ENCODE measurements at places on chromosomes 7 and 10. TPM values are rescaled to one million over a fixed set of nuclear protein-coding genes. Genes with fewer than 3 reads are reported as not detected.

GRCh38 chr10:7533657-7534479 lies 123.0 kb upstream of the SFMBT2 start:
- no peaks in the 10 kb centered on the region for H3K4me1 ChIP-seq
- H3K27ac ChIP-seq, result no peak overlapping the region
- H3K27me3 ChIP-seq, result no peaks in the 10 kb centered on the region
- no peak overlapping the region for H3K4me3 ChIP-seq
- no peaks in the 10 kb centered on the region for H3K36me3 ChIP-seq

The STEAP2 gene
- total RNA-seq, result 10.4 TPM

DNA sequence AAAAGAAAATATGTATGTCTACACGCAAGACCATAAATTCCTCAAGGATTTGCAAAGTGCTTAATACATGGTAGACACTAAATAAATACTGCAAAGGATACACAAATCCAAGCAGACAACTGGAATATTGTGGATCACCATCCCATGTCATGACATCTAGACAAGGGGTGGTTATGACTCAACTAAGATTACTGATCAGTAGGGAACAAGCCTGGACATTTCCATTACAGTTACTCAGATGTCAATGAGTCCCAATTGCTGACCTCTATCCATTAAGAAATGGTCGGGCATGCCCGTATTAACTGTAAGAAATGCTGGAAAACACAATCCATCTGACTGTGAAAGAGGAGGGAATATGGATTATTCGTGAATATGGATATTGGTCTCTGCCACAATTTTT lies 27.6 kb upstream of the RUFY2 start:
- H3K27me3 ChIP-seq, result no peaks in the 10 kb centered on the region
- no peak overlapping the region for H3K27ac ChIP-seq
- DNase-seq, result no peak
- H3K36me3 ChIP-seq, result peaks cover 15% of the 10 kb centered on the region

The PRLHR gene
- not detected for total RNA-seq

DNA sequence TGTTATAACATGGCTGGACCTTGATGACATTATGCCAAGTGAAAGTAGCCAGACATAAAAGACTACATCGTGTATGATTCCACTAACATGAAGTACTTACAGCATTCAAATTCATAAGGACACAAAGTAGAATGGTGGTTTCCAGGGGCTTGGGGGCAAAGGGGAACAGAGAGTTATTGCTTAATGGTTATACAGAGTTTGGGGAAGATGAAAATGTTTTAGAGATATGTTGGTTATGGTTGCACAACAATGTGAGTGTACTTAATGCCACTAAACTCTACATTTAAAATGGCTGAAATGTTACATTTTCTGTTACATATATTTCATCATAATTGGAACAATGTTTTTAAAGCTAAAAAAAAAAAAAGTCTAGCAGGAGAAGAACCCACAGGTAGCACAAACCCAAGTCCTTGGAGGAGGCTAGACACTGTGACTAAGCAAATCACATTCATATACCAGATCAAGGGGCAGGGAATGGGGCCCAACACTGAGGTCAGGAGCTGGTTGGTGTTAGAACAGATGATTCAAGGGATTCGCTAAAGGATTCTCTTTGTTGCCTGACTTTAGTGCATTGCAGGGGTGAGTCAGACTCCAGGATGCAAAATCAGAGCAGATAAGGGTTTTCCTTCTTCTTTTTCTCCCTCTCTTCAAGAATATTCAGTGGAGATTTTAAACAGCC lies 25.1 kb upstream of the AOAH start:
- H3K4me3 ChIP-seq, result no peak overlapping the region
- DNase-seq, result no peak
- no peaks in the 10 kb centered on the region for H3K27me3 ChIP-seq
- no peak overlapping the region for H3K27ac ChIP-seq

- no peak overlapping the region for H3K4me3 ChIP-seq
- DNase-seq, result peak; percentile 69
- no peaks in the 10 kb centered on the region for H3K4me1 ChIP-seq
- H3K27ac ChIP-seq, result peak overlapping the region; percentile 94
- H3K36me3 ChIP-seq, result no peaks in the 10 kb centered on the region
Measured at GRCh38 chr10:35191523-35191922, 64.9 kb downstream of the CREM start.

GRCh38 chr10:110326351-110327032 lies 21.8 kb upstream of the SMNDC1 start:
- no peaks in the 10 kb centered on the region for H3K4me1 ChIP-seq
- no peaks in the 10 kb centered on the region for H3K36me3 ChIP-seq
- no peak for DNase-seq
- H3K4me3 ChIP-seq, result no peak overlapping the region

DNA sequence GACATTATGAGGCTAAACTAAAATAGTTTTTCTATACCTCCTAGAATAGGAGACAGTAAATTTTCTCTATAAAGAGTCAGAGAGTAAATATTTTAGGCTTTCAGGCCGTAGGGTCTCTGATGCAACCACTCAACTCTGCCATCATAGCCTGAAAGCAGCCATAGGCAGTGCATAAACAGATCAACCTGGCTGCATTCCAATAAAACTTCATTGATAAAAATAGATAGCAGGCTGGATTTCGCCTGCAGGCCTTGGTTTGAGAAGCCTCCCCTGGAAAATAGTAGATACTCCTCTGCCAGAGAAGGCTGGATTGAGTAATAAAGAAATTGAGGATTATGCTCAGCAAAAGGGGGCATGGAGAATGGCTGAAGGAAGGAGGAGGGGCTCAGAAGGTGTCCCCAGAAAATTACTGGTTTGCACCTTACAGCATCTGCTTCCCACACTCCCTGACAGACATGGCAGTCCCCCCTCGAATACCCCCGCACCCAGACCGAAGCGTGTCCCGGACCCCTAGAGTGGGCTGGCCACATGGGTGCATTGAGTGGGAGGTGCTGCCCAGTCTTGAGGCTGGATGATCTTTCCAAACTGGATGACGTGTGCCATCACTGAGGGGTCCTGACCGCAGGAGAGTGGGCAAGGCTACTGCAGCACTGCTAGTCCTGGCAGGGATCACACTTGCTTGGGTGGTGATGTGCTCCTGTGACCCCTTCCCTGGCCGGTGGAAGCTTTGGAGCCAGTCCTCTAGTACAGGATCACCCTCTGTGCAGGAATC lies 126.6 kb downstream of the PTPN20 start:
- DNase-seq, result no peak
- no peak overlapping the region for H3K27ac ChIP-seq
- H3K4me3 ChIP-seq, result no peak overlapping the region
- H3K36me3 ChIP-seq, result no peaks in the 10 kb centered on the region
- no peaks in the 10 kb centered on the region for H3K27me3 ChIP-seq

- no peaks in the 10 kb centered on the region for H3K4me1 ChIP-seq
- H3K27me3 ChIP-seq, result peaks cover 5% of the 10 kb centered on the region
- DNase-seq, result peak; percentile 28
Measured at GRCh38 chr10:86536294-86536861, 14.8 kb upstream of the WAPL start.

The HGF gene
- 5.4 TPM for total RNA-seq

- H3K36me3 ChIP-seq, result no peaks in the 10 kb centered on the region
- H3K4me1 ChIP-seq, result peaks cover 2% of the 10 kb centered on the region
- H3K27me3 ChIP-seq, result no peaks in the 10 kb centered on the region
- H3K4me3 ChIP-seq, result peak overlapping the region; percentile 73
- H3K27ac ChIP-seq, result peak overlapping the region; percentile 90
- peak; percentile 88 for DNase-seq
Measured at GRCh38 chr10:86671985-86672710, 3.8 kb downstream of the LDB3 start.

GRCh38 chr10:79130846-79131245 lies 62.1 kb downstream of the ZMIZ1 start:
- peak overlapping the region; percentile 93 for H3K27ac ChIP-seq
- peaks cover 98% of the 10 kb centered on the region for H3K4me1 ChIP-seq
- DNase-seq, result no peak
- no peak overlapping the region for H3K4me3 ChIP-seq

- DNase-seq, result no peak
- no peaks in the 10 kb centered on the region for H3K4me1 ChIP-seq
- H3K36me3 ChIP-seq, result no peaks in the 10 kb centered on the region
Measured at GRCh38 chr7:76424413-76425111, at the start of gene ZP3. ZP3 (plus strand) TSS chr7:76424950; CDS start chr7:76424965, 15 bp downstream.

DNA sequence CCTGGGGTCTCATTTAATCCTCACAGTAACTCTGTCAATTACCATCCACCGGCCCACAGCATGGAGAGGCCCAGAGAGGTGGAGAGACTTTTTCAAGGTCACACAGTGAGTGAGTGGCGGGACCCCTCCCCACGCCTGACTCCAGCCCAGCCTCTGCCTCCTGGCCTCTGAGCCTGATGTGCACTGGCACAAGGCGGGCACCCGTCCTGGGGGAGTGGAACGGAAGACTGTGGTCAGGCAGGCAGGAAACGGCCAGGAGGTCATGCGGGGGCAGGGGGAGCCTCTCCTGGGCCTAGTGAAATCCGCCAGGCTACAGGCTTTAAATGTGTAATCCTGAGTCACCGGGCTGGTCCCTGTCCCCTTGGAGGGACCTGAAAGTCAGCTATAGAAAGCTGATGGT lies 32.2 kb downstream of the ZCCHC24 start:
- H3K36me3 ChIP-seq, result peaks cover 12% of the 10 kb centered on the region
- no peak for DNase-seq
- peak overlapping the region; percentile 10 for H3K27ac ChIP-seq

GRCh38 chr7:1994931-1995330 lies 237.8 kb downstream of the MAD1L1 start:
- no peak overlapping the region for H3K4me3 ChIP-seq
- no peak for DNase-seq
- no peaks in the 10 kb centered on the region for H3K36me3 ChIP-seq
- H3K27ac ChIP-seq, result no peak overlapping the region
- H3K27me3 ChIP-seq, result no peaks in the 10 kb centered on the region
- H3K4me1 ChIP-seq, result peaks cover 13% of the 10 kb centered on the region

The NOBOX gene
- not detected for total RNA-seq

- H3K36me3 ChIP-seq, result no peaks in the 10 kb centered on the region
- no peak overlapping the region for H3K27ac ChIP-seq
- no peaks in the 10 kb centered on the region for H3K4me1 ChIP-seq
- no peak for DNase-seq
- no peaks in the 10 kb centered on the region for H3K27me3 ChIP-seq
- H3K4me3 ChIP-seq, result no peak overlapping the region
Measured at GRCh38 chr7:108308903-108309302, 147.3 kb downstream of the NRCAM start.

DNA sequence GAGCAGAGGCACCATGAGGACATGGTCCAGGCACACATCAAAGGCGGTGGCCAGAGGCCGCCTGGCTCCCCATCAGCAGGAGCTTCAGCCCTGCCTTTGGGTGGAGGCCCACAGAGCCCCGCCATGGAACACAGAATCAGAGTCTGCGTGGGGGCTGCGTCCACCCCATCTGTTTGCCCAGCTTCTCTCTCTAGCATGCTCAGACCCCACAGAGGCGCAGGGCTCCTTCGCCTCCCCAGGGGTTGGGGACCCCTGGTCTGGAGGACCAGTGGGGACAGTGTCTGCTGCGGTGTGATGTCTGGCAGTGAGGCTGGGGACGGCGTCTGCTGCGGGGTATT lies 321.9 kb downstream of the PTPRN2 start:
- no peak for DNase-seq
- H3K4me1 ChIP-seq, result no peaks in the 10 kb centered on the region
- no peaks in the 10 kb centered on the region for H3K27me3 ChIP-seq
- H3K36me3 ChIP-seq, result no peaks in the 10 kb centered on the region
- no peak overlapping the region for H3K27ac ChIP-seq

DNA sequence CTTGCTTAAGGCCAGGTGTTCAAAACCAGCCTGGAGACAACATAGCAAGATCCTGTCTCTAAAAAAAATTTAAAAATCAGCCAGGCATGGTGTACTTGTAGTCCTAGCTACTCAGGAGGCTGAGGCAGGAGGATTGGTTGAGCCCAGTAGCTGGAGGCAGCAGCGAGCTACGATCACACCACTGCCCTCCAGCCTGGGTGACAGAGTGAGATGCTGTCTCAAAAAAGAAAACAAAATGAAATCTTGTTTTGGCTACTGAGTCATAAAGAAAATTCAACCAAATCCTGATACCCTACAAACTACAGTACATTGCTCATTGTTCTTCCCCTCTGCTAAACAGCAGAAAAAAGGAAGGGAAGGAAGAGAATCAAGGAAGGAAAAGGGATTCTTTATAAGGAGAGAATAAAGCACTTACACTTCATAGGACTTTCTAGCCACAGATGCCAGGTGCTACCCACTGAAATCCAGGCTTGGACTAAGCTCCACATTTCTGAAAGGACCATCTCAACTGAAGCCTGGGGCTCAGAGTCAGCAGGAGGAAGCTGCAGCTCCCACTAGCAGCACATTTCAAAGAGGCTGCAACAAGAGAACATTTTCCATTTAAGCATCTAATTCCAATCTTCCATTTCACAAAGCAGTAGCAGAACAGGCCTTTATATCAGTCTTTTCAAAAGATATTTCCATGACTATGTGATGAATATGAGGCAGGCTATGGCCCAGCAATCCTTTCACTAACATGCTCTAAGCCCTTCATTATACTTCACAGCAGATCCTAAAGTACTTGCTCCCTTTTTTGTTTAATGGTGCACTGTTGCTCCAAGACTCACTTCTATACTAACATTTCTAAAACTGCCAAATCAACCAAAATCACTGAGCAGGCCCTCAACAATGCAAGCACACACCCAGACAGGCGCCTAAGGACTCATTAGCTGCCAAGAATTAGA lies 13.5 kb downstream of the TNPO3 start:
- no peak overlapping the region for H3K4me3 ChIP-seq
- no peak overlapping the region for H3K27ac ChIP-seq
- no peaks in the 10 kb centered on the region for H3K36me3 ChIP-seq
- H3K4me1 ChIP-seq, result no peaks in the 10 kb centered on the region

- no peak overlapping the region for H3K4me3 ChIP-seq
- DNase-seq, result no peak
- no peaks in the 10 kb centered on the region for H3K36me3 ChIP-seq
- H3K27me3 ChIP-seq, result no peaks in the 10 kb centered on the region
- no peak overlapping the region for H3K27ac ChIP-seq
Measured at GRCh38 chr7:64603271-64603670, 40.4 kb upstream of the ZNF680 start.

DNA sequence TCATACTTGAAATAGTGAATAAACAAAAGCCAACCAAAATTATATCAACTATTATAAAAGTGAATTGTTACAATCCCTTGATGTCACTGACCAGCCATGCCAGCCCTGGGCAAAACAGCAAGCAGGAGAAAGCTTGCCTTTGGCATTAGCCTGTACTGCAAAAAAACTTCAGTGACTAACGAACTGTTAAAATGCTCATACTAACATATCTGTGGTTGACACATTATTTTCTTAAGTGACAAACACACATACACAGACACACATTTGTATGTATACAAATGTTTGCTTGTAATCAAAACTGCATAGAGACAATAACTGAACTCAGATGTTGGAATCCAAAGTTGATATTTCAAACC lies 29.5 kb downstream of the CHCHD3 start:
- no peak for DNase-seq
- no peak overlapping the region for H3K4me3 ChIP-seq
- H3K36me3 ChIP-seq, result no peaks in the 10 kb centered on the region
- peaks cover 54% of the 10 kb centered on the region for H3K4me1 ChIP-seq

GRCh38 chr7:95929710-95930280 lies 157.4 kb downstream of the DYNC1I1 start:
- DNase-seq, result no peak
- peaks cover 10% of the 10 kb centered on the region for H3K4me1 ChIP-seq
- no peaks in the 10 kb centered on the region for H3K36me3 ChIP-seq
- H3K27me3 ChIP-seq, result no peaks in the 10 kb centered on the region

The TRIM73 gene
- total RNA-seq, result 1.5 TPM

All from heart left ventricle (tissue), 16 donors.